Sciatic nerve (tissue), 2 donors: ENCODE measurements at places on chromosomes 2 and 18. TPM values are rescaled to one million over a fixed set of nuclear protein-coding genes. Genes with fewer than 3 reads are reported as not detected.

Gene PROKR1
- 0.18 TPM for total RNA-seq

Gene MYO3B
- 0.13 TPM for total RNA-seq

Gene SPATA3
- not detected for total RNA-seq

Gene RPIA
- 12.3 TPM for total RNA-seq

Gene PARD6G
- total RNA-seq, result 11.2 TPM
